ENCODE measurements at places on chromosomes 2 and 18. TPM values are rescaled to one million over a fixed set of nuclear protein-coding genes. Genes with fewer than 3 reads are reported as not detected.

The CHN1 gene
- 17.4 TPM for total RNA-seq

The IMMT gene
- 68.4 TPM for total RNA-seq

The NT5DC4 gene
- not detected for total RNA-seq

The GAREM1 gene
- total RNA-seq: 0.53 TPM

The DSG3 gene
- not detected for total RNA-seq
